ENCODE measurements at places on chromosomes 7 and 10.

GRCh38 chr7:90178679-90179278, 24.5 kb downstream of the STEAP1 start:
- DNase-seq: no peak

GRCh38 chr10:26169466-26169865, 47.1 kb upstream of the GAD2 start:
- DNase-seq: no peak

- DNase-seq: no peak
These were observed 229.7 kb upstream of the PFKP start for GRCh38 chr10:2837674-2838073.

GRCh38 chr10:50999163-50999562, 75.1 kb upstream of the PRKG1 start:
- DNase-seq: no peak

- no peak for DNase-seq
These were observed 12.8 kb downstream of the RHEB start for GRCh38 chr7:151506901-151507382.

GRCh38 chr10:129523031-129523722, 56.1 kb downstream of the MGMT start:
- no peak for DNase-seq

DNA sequence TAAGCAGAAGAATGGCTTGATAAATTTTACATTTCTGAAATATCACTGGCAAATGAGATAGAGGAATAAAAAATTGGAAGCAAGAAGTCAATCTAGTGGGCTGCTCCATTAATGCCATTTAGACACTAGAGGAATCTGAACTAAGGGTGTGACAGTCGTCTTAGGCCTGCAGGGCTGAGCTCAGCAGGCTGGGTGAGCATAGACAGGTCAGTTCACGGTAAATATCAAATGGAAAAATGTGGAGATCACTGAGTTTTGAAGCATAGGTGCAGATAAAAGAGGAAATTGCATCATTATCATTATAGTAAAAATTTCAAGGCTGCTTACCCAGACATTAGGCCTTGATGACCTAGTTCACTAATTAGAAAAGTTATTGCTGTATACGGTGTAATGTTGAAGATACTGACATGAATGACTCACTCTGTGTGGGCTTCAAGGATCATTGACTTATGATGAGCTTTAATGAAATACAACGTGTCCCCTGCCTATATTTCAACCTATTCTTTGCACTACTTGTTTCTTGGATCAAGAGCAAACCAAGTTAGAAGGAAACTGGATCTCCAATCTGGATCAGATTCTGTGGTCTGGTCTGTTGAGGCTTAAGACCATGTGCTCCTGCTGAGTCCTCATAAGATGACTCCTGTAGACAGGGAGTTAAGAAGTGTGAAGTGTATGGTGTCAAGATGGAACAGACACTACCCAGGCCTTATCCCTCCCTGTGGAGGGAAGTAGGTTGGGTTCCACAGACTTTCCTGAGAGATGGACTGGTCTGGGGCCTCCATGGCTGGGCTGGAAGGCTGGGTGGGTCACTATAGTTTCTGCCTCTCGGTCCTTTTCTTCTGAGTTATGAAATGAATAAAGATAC, 3.6 kb downstream of the OR2F2 start:
- no peak for DNase-seq
